ENCODE measurements at places on chromosomes 3 and 15.
A peak's percentile ranks its signal among the peaks of the same experiment; 100 is the strongest.

GRCh38 chr3:2927259-2927658, 182.9 kb downstream of the IL5RA start:
- no peak for DNase-seq

GRCh38 chr3:54243056-54243931, 120.9 kb downstream of the CACNA2D3 start:
- peak; percentile 12 for DNase-seq

DNA sequence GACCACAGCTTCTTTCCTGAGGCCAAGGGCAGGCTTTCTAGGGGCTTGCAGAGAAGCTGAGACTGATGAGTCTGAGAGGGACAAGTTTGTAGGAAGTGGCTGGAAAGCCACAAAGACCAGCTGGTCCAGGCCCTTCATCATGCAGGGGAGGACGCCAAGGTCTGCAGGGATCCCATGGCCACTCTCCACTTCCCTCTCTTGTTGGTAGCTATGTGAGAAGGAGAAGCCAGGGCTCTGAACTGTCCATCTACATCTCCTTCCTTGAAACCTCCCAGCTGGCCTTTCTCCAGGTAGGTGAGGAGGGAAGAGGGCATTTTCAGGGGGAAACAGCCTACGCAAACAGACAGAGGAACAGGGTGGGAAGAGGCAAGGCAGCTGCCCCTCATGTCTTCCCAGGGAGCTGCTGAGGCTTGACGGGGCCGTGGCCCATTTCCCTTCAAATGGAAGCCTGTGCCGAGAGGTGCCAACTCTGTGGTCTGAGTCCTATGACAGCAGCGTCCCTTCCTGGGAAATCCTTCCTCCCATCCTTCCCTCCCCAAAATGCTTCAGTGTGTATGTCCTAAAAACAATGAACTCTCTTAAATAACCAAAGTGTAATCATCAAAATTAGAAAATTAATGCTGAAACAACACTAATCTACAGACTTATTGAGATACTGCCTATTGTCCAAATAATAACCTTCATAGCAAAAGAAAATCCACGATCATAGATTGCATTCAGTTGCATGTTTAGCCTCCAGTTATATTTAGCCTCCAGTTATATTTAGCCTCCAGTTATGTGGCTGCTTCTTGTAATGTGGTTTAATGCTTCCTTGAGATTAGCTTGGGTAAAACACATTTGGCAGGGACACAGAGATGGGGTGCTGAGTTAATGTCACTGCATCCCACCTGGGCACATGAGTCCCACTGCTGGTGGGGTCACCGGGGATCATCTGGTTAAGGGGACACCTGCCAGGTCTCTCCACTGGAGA, 36.0 kb downstream of the GNB5 start:
- no peak for DNase-seq

DNA sequence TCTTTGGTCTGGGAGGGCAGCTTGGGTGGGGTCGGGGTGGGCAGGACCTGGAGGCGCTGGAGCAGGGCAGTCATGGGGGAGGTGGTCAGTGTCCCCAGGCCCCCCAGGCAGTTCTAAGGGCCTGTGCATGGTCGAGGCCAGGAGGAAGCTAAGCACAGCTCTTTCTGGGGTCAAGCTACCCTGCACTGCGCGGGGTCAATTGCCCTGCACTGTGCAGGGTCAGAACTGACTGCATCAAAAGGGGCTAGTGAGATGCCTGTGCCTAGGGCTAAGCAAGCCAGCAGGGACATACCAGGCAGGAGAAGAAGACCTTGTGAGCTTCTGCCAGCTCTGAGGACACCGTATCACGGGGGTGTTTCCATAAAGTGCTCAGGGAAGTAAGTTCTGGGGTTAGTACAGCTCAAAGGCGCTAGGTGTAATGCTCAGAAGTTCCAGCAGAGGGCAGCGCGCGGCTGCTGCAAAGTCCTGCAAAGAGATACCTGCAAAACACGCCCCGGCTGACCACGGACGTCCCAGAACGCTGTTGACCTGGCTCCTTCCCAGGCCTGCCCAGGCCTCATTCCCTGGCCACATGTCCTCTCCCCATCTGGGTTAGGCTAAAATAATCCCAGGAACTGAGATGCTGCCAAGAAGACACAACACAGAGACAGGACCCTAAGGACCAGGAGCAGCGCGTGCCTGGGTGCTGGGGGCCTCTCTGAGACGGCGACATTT, 18.8 kb upstream of the IQSEC1 start:
- peak; percentile 76 for DNase-seq

DNA sequence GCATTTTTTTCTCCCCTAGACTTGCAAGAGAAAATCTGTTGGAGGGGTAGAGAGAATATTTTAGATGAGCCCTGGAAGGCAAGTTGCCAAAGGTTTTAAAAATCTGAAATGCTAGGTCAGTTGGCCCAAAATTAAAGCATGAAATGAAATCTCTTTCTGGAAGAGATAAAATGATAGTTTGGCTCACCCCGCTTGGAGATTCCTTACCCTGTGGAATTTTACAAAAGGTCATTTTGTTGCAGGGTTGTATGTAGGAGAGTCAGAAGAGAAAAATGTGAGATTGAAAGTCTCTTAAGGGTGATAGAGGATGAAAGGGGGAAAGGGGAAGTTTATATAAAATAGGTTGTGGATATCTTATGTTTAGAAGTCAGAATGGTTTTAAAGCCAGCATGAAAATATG, 277.8 kb downstream of the CD47 start:
- DNase-seq = no peak

DNA sequence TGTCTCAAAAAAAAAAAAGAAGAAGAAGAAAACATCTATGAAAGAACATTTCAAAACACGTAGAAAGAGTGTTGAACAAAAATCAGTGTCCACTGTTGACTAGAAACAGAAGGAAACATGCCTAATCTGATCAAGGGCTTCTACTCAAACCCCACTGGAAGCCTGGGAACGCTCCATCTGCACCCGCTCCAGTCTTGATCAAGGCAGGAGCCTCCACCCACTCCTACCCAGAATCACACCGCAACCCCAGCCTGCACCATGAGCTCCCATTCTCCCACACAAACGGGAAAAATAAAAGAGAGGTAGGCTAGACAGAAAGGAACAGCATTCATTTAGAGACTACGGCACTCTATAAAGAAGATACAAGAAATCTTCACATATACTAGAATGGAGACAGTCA, 40.9 kb upstream of the OCA2 start:
- no peak for DNase-seq

DNA sequence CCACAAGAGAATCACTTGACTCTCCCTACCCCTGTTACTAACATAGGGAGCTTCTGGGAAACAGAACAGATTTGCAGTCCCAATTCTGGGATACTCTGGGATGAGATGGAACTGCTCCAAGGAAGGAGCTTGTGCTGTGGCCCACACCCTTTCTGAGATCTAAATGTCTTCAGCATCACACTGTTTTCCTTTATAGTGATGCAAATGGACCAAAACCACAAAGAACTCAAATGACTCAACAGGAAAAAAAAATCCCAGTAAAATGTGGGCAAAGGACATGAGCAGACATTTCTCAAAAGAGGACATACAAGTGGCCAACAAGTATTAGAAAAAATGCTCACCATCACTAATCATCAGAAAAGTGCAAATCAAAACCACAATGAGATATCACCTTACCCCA, 155.6 kb downstream of the NECTIN3 start:
- peak; percentile 12 for DNase-seq

GRCh38 chr15:85920956-85921355, 126.2 kb upstream of the KLHL25 start:
- DNase-seq = no peak

DNA sequence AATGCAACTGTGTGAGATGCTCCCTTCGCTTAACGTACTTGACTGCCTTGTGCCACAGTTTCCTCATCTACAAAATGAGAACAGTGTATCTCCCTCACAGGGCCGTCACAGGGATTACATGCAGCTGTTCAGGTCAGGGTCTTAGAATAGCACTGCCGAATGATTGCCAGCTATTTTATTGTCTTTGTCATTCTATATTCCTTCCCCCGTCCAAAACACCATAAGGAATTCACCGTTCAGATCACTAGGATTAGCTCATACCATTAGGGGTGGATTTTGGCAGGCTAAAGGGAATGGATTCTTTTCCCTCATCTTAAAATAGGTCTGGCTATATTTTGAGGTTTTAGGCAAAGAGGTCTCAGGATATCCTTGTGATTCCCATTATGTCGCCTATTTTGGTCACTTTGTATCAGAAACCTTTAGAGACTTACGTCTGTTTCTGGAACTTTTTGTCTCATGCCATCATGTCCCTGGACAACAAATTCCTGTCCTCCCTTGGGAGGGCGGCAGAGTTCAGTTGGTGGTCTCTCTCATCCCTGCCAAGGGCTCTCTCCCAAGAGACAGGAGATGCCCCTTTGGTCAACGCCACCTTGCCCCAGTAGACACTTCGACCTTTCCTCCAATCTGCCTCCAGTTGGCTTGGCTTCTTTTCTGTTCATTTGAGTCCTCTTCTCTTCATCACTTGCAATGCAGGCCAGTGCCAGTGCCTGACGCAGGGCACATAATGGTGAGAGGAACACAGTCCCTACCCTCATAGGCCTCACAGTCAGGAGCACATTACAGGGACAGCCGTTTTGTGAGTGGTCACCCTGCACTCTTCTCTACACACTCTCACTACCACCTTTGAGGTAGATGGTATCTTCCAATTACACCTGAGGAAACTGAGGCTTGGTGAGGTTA, 171.6 kb upstream of the BHLHE40 start:
- no peak for DNase-seq

- peak; percentile 86 for DNase-seq
Observed at GRCh38 chr3:14460342-14461005, 58.1 kb downstream of the SLC6A6 start.

DNA sequence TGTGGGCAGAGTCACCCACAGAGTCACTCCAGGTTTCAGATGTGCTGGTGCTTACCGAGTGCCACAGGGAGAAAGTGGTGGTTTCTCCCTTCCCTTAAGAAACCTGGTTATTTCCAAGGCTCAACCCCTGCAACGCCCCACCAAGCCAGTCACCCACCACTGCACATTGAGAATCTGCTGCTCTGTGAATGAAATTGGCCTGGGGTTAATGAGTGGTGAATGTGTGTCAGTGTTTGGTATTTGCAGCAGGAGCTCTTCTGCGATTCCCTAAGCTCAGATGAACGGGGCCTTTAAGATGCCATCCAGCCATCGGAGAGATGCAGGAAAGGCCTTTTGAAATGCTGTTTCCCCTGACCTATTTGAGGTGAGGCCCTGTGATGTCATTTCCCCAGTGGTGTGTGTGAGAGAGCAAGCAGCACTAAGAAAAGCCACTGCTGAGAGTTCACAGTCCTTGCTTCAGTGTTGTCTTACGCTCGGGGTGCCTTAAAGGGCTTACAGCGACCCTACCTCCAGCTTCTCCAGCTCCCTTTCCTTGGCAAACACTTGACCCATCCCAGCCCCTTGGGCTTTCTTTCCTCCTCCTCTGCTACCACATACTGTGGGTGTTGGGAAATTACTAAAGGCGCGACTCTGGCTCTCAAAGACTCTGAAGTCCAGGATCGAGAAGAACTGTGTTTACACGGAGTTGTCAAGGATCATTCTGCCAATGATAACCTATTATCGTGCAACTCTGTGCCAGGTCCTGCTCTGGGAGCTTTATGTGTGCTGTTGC, 68.9 kb downstream of the SMAD3 start:
- DNase-seq = no peak

DNA sequence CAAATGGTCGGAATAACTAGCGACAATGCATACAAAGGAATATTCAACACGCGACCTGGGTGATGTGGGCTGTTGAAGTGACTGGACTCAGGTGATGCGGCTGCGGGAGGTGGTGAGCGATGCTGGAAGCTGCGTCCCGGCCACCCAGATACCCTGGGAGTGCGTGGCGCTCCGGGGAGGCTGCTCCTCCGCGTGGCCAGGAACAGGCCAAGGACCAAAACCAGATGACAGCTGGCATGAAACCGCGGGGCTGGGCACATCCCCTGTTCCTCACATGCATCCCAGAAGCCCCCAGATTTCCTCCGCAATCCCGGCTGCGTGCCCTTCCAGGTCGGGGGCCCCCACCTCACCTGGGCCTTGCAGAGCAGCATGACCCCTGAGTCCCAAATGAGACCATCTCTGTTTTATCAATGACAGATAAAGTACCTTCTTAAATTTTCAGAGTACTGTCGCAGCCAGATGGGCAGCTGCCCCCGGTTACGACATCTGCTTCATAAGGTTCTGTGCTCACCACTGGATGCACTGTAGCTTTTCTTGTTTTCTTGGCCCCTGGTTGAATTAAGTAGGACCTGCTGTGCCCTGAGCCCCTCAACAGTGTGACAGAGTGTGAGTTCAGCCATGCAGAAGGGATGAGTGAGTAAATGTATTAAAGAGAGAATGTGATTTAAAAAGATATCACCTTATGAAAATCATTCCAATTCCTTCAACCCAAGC, 278.2 kb downstream of the GABRG3 start:
- no peak for DNase-seq

DNA sequence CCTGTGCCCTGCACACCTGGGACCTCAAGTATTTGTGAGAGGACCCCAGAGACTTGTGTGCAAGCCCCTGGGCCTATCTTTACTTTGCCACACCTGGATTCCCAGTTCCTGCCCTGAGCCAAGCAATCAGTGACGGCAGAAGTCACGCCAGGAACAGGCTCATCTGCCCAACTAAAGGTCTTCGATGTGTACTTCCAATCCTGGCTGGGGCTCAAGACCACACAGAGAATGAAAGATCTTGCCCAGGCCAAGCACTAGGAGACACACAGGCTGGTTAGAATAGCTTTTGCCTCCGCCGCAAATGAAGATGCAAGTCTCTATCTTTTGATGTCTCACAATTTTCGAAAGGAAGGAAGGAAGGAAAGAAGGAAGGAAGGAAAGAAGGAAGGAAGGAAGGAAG, 228.8 kb downstream of the OCA2 start:
- no peak for DNase-seq

DNA sequence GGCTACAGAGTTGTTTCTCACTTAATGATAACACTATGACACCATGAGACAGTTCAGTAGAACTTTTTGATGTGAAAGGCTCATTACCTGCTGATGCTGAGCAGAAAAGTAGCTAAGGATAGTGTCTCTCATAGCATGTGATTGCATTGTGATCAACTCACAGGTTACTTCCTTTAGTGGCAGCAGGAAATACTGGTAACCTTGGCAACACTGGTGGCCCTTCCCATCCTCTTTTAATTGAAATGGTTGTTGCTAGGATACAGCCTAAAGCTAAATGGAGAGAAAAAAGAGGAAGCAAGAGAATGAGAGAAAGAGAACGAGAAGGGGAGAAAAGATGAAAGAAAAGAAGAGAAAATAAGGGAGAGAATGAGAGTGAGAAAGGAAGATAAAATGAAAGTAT, 204.7 kb upstream of the GAP43 start:
- no peak for DNase-seq

- DNase-seq = no peak
Observed at GRCh38 chr3:26668171-26668570, 45.6 kb downstream of the LRRC3B start.

GRCh38 chr15:90154861-90155626, 46.1 kb upstream of the SEMA4B start:
- peak; percentile 67 for DNase-seq
